ENCODE measurements at places on chromosomes 7 and 10.

GRCh38 chr7:2967253-2967652, 76.4 kb downstream of the CARD11 start:
- no peak for DNase-seq

- no peak for DNase-seq
These were observed 13.9 kb downstream of the BUD31 start for GRCh38 chr7:99422625-99423024.

- no peak for DNase-seq
These were observed 58.6 kb upstream of the CNTNAP2 start for GRCh38 chr7:146057958-146058357.

DNA sequence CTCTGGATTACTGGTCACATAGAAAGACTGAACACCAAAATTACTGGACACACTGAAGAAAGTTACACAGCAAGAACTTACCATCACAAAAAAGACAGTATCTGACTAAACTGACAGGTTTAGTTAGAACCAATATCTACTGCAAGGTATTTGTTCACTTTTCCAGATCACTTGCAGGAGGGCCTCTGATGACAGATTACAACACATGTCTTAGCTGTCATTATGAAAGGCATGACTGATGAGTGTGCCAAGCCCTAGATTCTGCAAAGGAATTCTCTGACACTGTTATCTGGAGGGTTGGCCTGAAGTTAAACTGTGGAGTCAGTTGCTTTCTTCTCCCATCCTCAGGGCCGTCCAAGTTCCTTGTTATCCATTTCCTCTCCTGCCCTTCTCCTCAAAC, 242.7 kb downstream of the KIF20B start:
- no peak for DNase-seq

- no peak for DNase-seq
These were observed 38.7 kb upstream of the CDK1 start for GRCh38 chr10:60739558-60739957.

DNA sequence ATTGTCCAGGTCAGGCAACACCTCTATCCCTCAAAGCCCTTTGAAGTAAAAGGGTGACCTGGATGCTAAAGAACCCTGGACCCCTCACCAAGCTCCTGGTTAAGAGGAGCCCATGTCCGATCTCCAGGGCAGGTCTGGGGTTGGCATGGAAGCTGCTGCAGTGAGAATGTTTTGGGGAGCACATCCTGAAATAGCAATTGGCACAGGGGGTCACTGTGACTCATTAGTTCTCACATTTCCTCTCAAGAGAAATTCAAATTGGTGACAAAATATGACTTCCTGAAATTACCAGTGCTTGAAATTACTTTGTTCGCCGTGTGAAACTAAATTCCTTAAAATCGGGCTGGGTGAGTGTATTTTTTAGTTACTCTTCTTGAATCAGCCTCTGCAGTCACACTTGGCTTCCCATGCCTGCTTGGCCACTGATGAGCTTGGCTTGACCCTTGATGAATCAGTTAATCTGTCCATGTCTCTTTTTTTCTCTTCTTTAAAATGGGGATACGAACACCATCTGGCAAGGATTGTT, 18.8 kb upstream of the ARHGAP22 start:
- no peak for DNase-seq

- peak; percentile 67 for DNase-seq
These were observed 99.4 kb downstream of the CTBP2 start for GRCh38 chr10:125060826-125061556.

GRCh38 chr7:91046322-91047089, 217.7 kb upstream of the FZD1 start:
- DNase-seq = no peak

GRCh38 chr7:19102884-19103283, 14.6 kb downstream of the TWIST1 start:
- no peak for DNase-seq

DNA sequence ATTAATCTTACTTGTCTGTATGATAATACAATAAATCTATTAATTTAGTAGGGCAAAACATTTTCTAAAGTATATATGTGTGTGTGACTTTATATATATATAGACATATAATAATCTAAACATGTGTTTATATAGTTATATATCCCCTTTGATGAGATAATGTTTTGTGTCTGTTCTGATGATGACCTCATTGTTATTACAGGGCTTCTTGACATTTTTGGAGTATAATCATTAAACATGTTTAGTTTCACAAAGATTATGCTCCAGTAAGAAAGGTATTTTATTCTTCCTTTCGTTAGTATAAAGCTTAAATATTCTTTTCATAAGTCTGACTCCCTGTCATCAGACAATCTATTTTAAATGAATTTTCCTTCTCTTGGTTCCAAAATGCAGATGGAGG, 62.3 kb upstream of the CABCOCO1 start:
- no peak for DNase-seq

DNA sequence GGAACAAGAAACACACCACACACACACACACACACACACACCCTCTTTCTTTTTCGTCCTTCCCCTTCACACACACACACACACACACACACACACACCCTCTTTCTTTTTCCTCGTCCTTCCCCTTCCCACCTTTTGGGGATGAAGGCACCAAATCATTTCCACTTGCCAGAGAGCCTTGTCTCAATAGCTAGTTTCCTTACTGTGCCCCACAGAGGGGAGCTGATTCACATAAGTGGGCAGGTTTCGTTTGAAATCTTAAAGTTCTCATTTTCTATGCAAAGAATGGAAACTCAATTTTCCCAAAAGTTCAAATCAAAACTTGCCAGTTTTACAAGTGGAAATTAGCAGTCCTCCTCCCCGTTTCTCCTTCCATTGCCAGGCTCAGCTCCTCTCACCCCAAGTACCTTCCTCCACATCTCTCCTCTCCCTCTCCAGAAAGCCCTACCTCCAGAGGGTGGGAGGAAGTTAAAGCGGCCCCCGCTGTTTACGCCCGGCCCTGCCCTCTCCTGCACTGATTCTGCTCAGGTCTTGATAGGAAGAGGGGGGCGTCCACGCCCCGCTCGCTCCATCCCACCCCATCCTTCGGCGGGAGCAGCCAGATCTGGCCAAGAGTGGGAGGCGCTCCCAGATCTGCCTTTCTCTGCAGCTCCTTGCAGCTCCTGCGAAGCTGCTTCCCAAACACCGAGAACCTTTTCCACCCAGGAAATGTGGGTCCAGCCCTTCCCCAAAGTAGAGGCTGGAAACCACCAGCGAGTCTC, 1.3 kb downstream of the CTTNBP2 start:
- peak; percentile 32 for DNase-seq

DNA sequence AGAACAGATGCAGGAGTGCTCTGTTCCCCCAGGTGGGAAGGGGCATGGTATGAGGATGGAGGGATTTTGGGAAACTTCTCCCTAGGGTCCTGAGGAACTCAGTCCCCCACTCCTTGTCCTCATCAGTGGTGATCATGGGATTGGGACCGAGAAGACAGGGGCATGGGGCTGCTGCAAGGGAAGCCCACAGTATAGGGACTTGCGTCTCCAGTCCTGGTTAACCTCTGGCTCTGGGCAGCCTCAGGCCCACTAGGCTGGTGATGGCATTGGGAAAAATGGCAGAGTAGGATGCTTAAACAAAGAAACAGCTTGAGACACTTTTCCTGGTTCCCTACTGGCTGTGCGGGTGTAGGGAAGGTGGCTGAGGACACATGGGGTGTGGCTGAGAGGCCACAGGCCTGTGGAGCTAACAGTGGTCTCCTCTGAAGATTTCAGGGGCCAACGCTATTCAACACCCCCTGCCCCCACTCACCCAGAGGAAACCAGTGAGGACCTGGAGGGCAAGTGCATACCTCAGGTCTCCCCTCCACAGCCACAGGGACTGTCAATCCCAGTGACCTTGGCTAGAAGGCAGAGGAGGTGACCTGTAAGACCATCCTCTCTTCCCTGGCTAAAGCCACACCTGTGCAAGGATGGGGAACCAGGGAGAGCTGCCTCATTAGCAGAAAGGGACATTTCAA, 261.3 kb downstream of the CCSER2 start:
- DNase-seq = no peak

GRCh38 chr7:129914536-129915272, 38.1 kb downstream of the UBE2H start:
- DNase-seq = no peak

DNA sequence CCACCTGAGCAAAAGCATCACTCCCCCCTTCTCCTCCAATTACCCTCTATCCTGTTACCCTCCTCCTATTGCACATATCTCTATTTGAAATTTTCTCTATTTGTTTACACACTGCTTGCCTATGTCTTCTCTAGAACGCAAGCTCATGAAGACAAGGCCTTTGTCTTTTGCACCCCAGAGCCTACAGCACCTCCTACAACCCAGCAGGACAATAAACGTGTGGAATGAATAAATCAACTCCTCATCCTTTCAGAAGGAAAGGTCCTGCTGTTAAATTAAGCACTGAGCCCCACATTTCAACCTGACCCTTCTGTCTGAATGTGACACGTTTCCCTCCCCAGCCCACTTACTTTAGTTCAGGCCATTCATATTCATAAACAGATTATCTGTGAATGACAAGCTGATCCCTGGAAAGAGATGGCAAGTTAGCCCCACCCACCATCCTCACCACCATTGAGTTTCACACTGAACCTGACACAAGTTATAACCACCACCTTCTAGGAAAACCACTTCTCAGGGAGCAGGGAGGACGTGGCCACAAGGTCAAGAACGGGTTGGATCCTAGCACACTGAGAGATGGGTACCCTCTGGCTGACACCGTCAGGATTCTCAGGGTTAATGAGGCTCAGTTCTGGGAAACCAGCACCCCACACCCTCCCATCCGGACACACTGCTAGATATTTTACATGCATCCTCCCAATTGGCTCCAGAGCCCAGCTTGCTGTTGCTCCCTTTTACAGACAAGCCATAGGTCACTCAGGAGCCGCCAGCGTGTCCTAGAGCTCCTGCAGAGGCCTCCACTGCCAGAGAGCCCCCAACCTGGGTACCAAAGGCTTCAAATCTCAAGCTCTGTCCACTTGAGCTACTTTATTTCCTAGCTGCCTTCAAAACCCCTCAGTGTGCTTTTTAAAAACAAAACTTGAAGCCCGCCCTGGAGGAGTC, 934 bp downstream of the PRTFDC1 start:
- peak; percentile 60 for DNase-seq

DNA sequence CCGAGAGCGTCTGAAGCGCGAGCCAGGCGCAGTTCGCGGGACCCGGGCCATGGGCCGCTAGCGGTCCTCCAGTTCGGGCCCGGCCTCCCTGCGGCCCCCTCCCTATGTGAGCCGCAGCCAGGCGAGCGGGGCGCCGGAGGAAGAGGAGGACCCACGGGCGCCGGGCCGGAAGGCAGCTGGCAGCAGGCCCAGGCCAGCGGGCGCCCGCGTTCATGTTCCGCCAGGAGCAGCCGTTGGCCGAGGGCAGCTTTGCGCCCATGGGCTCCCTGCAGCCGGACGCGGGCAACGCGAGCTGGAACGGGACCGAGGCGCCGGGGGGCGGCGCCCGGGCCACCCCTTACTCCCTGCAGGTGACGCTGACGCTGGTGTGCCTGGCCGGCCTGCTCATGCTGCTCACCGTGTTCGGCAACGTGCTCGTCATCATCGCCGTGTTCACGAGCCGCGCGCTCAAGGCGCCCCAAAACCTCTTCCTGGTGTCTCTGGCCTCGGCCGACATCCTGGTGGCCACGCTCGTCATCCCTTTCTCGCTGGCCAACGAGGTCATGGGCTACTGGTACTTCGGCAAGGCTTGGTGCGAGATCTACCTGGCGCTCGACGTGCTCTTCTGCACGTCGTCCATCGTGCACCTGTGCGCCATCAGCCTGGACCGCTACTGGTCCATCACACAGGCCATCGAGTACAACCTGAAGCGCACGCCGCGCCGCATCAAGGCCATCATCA, 1.1 kb downstream of the ADRA2A start:
- DNase-seq = peak; percentile 30

DNA sequence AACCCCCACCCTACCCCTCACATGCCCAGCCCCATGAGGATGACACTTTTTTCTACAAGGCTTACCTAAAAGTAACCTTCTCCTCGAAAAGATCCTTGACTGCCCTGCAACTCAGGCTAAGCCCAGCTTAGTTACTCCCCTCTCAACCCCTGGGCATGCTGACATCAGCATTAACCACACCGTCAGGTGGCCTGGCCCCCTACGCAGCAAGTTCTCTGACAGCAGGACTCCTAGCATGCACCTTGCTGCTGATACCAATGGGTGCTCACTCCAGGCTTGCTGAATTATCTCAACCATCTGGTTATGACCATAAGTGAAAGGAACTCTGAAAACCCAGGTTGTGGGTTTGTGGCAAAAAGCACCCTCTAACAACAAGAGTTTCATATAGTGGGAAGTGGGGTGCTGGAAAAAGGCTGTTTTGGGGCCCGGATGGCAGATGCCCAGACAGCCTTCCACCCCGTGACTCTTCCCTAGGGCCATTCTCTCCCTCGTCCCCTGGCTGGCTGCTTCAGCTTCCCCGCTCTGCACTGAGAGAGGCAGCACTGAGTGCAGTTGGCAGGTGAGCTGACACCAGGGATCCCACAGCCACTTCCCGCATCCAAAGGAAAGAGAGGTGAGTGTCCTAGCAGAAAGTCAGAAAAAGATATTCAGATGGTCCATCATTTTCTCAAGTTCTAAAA, 518.9 kb downstream of the KCNMA1 start:
- no peak for DNase-seq

- no peak for DNase-seq
These were observed 392.5 kb upstream of the ETV1 start for GRCh38 chr7:14381936-14382335.

- no peak for DNase-seq
These were observed 3.5 kb upstream of the KCP start for GRCh38 chr7:128913870-128914565.

DNA sequence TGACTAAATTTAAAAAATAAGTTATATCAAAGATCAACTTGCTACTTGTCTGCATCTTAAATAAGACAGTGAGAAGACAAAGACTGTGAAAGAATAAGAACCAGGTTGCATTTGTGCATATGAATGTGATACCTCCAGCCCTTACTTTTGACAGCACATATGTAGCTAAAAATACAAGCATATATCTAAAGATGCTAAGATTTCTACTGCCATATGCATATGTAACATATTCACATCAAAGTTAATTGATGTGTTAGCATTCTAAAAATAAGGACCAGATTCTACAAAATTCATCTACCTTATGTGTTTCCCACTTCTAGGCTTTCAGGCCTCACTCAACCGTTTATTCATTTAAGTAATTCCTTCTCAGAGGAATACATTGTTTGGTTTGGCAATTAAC, 1120.3 kb upstream of the LRRTM3 start:
- DNase-seq = no peak
